ENCODE measurements at places on chromosomes 13 and 19.

GRCh38 chr19:20070691-20071090 lies 7.1 kb upstream of the ZNF90 start:
- DNase-seq: no peak

DNA sequence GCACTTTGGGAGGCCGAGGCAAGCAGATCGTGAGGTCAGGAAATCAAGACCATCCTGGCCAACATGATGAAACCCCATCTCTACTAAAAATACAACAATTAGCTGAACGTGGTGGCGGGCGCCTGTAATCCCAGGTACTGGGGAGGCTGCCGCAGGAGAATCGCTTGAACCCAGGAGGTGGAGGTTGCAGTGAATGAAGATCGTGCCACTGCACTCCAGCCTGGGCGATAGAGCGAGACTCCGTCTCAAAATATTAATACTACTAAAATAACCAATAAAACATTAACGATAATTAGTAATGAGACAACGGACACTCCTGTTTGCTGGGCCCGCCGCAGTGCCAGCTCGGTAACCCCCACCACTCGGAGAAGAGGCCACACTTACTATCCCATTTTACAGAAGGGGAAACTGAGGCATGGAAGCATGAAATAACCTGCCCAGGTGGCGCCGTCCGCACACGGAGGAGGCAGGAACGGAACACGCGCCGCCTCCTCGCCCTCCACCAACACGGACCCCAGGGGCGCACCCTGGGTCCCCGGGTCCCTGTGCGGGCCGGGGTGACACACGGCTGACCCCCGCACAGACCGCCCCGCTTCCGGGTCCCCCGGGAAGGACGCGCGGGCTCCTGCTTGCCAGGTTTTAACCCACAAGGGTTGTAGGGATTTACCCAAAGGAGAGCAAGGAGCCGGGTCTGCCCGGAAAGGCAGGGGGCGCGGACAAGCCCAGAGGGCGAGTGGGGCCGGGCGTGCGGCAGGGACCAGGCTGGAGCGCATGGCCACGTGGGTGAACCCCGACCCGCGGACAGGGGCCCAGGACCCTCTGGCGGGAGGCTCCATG lies 1.6 kb downstream of the R3HDM4 start:
- no peak for DNase-seq

DNA sequence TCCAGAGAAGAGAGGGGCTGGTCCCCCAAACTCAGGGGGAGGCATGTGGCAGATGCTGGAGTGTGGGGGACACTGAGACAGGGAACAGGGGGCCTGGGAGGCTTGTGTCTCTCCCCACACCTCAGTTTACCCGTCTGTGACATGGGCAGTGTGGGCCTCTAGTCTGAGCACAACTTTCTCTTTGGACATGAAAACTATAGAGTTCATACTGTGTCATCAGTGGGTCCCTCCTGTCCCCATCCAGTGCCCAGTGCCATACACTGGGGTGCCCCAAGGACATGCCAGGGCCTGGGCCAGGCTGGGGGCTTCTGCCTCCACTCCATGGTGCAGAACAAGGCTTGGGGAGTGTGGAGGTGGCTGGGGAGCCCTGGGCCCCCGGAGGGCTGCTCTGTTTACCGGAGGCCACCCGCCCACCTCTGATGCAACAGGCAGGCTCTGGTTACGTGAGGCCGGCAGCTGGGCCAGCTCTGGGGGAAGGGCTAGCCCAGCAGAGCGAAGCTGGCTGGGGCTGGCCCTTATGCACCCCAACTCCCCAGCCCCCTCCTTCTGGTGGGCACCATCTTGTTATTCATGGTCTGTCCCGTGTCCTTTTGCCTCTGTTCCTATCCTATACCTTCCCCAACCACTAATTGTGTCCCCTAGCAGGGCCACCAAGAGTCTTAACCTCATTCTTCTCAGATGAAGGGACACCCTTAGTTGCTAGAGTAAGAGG lies 1.9 kb upstream of the MEF2B start:
- no peak for DNase-seq

- DNase-seq: no peak
These were observed 2662.4 kb upstream of the PCDH20 start for GRCh38 chr13:64078025-64078424.

GRCh38 chr13:93226623-93227279 lies at the start of gene GPC6:
Gene GPC6 (plus strand): TSS chr13:93226807.
- DNase-seq: no peak

DNA sequence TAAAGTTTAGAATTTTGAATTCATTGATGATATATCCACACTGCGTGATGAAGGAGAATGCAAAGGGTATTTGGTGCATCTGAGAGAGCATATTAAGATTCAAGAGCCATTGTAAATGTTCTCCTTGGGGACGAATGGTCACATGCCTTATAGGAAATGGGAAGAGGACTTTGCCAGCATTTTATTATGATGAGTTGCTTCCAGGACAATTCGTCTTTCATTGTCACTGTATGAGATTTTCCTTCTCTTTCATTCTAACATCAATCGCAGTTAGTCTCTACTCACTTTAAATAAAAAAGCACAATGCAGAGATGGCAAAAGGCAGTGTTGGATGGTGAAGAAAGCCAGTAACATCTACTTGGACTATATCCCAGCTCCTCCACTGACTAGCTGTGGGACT lies 21.4 kb downstream of the WDFY2 start:
- no peak for DNase-seq

DNA sequence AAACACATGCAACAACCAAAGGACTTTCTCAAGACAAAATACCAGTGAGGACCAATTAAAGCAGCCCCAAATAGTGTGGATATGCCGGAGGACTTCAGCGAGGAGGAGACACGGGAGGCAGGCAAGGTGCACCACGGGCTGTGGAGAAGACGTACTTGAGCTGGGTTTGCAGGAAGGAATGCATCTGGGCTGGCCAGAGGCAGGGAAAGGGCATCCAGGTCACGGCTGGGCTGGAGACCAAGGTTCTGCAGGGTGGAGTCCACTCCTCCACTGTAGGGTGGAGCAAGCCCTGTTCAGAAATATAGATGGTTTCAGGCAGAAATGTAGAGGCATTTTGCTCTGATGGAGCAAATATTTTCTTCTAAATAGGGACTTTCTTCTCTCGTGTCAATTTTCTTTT lies 36.6 kb upstream of the MEDAG start:
- DNase-seq: no peak

DNA sequence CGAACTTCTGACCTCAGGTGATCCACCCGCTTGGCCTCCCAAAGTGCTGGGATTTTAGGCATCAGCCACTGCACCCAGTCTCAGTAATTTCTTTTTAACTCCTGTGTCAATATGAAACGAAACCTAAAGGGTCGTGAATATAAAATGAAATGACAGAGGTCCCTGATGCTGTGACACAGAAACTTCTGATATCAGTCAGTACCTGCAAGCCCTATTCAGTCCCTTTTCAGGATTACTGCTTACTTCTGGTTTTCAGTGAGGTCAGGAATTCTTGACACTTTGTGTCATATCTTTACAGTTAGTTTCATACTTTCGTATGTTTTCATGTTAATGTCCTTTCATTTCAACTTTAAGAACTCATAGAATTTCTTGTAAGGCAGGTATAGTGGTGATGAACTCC lies 58.7 kb downstream of the RNF17 start:
- no peak for DNase-seq

GRCh38 chr13:33258808-33259193 lies 26.8 kb downstream of the STARD13 start:
- no peak for DNase-seq

GRCh38 chr13:32911506-32911905 lies 104.7 kb upstream of the KL start:
- DNase-seq: no peak

DNA sequence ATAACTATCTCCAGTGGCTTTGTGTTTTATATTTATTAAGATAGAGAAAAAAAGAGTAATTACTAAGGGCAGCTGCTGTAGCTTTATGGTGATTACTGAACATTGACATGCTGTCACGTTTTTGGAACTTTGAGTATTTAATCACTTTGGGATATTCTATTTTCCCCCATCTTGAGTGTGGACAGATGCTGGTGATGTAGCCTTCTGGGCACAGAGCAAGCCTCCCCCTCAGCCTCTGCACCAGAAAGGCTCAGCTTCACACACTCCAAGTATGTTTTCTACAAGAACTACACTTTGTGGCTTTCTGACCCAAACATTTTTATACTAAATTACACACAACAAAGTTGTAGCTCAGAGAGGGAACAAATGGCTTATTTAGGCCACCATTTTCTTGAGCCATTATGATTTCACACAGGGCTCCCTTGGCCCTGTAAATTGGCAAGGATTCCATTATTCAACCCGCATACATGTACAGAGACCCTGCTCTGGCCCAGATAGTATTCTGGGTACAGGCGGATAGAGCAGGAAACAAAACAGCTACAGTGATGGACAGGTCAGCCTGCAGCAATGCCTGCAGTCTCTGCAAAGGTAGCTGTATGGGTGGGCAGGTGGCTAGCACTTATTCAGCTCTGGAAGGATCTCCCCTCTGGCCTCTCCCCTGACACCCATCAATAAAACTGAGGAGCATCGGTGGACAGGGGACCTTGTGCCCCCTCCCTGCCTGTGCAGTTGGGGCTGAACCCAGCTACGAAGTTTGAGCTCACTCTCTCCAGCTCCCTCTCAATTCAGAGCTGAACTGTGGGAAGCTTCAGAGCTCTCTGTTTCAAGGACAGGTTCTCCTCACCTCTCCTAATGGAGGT lies 1.3 kb downstream of the ALOX5AP start:
- no peak for DNase-seq

DNA sequence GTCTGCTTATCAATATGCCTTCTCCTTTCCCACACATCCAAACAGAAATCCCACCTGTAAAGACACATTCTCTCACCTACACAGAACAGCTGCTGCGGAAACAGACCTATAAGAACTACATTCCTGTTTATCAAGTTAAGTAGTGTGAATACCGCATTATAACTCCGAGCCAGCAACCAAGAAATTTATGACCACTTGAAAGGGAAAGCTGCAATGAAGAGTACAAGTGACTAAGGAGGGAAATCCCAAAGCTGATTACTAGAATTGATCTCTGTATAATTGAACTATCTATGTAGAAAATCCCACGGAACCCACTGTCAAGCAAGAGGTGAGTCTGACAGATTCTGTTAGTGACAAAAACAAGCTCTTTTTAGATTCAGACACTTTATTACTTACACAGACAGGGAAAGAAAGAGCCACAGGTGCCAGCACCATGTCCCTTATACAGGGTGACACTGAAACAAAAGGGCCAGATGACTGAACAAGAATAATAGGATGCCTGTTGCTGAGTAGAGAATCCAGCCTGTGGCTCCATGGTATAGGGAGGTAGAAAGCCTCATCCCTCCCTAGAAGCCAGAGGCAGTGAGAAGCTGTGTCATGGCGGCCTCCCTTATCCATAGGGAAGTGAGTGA lies 1.6 kb upstream of the IGFL4 start:
- no peak for DNase-seq

GRCh38 chr19:51689751-51690453 lies 3.2 kb upstream of the SPACA6 start:
- DNase-seq: no peak

- peak; percentile 80 for DNase-seq
These were observed 7.7 kb upstream of the TMEM161A start for GRCh38 chr19:19145684-19146608.

GRCh38 chr19:5993648-5994358 lies 15.9 kb upstream of the RANBP3 start:
- DNase-seq: no peak

DNA sequence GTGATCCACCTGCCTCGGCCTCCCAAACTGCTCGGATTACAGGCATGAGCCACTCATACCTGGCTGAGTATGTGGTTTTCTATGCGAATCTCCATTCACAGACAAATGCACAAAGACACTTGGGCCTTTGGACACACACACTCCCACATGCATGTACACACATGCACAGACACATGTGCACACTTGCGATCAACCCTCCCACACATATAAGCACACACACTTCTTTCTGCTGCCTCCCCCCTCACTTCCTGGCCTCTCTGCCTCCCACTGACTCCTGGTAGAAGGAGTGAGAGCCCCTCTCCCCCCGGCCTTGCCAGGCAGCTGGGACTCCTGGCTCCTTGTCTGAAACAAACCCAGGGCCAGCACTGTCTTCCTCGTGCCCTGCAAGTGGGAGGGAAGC lies 29.3 kb upstream of the PLEKHF1 start:
- DNase-seq: no peak

DNA sequence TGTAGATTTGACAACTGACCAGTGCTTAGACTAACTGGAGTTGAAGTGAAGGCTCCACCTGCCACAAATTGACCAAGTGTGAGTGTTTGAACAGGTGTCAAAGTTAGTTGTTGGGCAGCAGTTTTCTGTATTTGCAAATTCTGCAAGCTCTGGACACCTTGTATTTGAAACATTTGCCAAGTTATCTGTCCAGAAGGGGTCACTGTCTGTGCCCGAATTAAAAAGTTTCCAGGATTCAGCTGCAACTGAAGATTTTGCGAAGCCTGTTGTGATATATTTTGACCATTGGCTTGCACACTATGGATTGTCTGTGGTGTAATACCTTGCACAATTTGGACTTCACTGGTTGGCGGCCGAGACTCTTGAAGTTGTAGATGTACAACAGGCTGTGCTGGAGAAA lies 1690.7 kb downstream of the SLITRK5 start:
- DNase-seq: no peak

DNA sequence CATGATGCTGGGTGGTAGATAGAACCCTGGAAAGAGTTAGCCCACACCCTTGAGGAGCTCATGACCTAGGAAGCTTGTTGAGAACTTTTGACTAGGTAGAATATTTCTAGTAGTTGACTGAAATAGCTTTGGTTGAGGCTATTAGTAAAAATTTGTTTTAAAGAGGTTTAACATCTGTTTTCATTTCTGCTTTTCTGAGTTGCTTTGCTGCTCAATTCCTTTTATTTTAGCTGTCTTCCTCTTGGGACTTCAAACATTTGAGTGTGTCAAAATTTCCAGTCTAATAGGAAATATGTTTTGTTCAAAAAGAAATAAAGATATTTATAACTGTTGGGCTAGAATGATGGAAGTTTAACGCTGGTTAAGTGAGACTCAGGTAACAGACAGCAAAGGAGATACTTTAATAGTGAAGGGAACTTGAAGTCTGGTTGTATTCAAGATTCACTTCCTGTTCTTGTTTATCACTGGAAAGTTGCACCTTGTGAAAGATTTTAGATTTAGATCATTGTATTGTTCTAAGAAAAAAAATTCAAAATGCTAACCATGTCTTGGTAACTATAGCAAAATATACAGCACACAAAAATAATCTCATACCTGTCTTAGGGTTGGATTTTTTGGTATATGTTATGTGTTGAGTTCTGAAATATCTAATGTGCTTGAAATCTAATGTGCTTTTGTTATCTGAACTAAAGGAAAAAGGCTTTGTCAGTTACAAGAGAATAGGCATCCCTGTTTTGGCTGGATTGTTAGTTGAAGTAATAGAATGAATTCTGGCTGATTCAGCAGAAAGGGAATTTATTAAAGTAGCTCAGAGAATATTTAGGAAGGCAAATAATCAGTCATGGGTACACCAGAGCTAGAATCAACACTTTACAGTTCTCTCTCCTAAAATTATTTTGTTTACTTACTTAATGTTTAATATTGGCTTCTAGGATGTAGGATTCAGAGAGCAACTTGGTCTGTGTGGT lies 24.4 kb upstream of the GPR18 start:
- DNase-seq: no peak

- DNase-seq: no peak
These were observed 34.3 kb upstream of the C1QTNF9 start for GRCh38 chr13:24275041-24275440.

- DNase-seq: no peak
These were observed 1.2 kb downstream of the ZNF784 start for GRCh38 chr19:55623130-55623529.

Measured in effector CD4-positive, alpha-beta T cell (primary cell).